ENCODE measurements at places on chromosomes 16 and 17.

DNA sequence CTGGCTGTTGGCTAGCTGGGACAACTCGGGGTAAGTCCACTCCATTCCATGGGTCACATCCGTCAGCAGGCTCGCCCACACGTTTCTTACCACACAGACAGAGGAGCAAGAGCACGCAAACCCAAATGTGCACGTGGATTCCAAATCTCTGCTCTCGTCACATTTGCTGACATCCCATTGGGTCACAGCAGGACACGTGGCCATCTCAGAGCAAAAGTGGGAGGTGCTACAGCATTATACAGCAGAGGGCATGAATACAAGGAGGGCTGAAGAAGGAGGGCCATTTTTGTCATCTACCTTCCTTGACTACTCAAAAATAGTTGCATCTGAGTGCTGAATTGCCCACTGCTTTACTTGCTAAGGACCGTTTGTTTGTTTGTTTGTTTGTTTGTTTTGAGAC lies 84.7 kb downstream of the RBBP6 start:
- DNase-seq, result no peak

GRCh38 chr16:70687102-70687511 lies 1.3 kb upstream of the MTSS2 start:
- DNase-seq, result no peak

GRCh38 chr16:58099956-58100300 lies 29.3 kb downstream of the CFAP20 start:
- no peak for DNase-seq

DNA sequence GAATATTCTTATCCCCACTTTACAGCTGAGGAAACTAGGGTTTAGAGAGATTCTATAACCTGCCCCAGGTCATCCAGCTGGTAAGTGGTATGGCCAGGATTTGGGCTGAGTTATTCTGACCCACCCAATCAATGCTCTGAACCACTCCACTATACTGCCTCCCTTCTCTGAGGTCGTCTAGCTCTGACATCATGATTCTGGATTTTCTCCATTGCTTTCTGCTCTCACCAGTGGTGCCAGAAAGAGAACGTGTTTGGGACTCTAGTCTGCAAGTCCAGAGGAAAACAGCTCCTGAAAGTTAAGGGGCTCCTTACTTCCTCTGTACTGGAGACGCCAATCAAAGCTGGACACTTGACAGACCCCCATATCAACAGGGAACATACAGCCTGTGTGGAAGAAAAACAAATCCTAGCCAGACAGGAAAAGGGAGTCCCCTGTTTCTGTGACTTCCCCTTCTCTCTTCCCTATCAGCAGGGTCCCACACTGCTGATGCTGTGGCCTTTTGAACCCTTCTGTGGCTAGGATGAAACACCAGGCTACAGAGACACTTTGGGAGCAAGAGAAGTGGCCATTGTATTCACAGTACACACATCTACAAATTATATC lies 6.0 kb upstream of the EZH1 start:
- DNase-seq, result no peak

- DNase-seq, result no peak
Measured at GRCh38 chr16:56841233-56841632, 23.8 kb upstream of the SLC12A3 start.

DNA sequence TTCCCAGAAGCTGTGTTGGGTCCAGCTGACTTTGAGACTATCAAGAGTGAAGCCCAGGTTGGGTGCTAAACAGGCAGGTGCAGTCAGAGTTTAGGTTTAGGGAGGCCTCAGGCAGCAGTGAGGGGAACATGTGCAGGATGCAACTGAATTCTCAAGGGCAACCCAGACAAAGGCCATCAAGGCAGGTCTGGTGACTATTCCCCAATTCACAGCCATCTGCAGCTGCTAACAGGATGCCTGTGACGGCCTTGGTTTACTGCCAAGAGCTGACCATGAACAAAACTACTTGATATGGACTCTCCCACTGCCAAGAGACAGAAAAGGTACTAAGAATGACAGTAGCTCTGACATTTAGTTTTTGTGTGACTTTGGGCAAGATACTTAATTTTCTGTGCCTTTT lies 45.2 kb upstream of the BCAR1 start:
- DNase-seq, result no peak

- no peak for DNase-seq
Measured at GRCh38 chr17:66248285-66248684, 19.1 kb upstream of the APOH start.

GRCh38 chr17:7574176-7574953 lies 5.1 kb upstream of the CD68 start:
- no peak for DNase-seq

- DNase-seq, result no peak
Measured at GRCh38 chr17:15981208-15981607, 18.3 kb downstream of the ZSWIM7 start.

DNA sequence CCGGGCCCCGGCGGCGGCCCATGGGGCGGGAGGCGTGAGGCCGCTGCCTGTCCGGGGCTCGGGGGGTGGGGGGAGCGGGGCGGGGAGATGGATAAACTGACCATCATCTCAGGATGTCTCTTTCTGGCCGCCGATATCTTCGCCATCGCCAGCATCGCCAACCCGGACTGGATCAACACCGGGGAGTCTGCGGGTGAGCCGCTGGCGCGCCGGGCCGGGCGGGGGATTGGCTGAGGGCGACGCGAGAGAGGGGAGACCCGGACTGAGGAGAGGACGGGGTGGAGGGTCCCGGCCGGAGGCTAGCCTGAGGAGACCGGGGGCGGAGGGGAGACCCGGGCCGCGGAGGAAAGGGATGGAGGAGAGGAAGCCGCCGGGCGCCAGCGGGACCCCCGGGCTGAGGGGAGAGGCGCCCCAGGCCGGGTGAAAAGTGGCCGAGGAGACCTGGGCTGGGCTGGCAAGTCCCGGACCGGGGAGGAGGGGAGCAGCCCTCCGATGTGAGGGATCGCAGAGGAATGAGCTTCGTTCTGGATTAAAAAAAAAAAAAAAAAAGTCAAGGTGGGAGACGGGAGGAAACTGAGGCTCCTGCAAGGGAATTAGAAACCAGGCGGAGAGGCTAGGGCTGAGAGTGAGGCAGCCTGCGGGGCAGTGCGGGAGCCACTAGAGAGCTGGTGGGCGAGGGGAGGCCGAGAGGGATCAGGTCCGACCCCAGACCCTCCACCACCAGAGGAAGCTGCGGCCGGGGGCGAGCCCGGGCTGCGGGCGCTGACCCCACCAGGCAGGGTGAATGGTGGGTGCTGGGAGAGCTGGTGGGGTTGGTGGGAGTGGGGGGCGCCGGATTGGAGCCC lies 526 bp downstream of the MOSMO start:
- DNase-seq, result no peak

DNA sequence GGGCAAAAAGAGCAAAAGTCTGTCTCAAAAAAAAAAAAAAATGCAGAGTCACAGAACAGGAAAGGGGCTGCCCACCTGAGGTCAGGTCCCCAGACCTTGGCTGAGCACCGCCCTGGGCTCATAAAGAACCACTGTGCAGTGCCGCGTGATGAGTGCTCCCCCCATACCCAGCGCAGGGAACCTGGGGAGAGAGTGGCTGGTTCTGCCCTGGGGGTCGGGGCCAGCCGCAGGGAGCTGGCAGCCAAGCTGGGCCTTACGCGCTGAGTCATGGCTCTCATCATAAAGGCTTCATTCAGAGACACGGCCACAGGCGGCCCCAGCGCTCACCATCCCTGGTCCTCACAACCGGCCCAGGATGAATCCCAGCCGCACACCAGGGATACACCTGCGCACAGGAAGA lies 80.7 kb downstream of the RAB11FIP4 start:
- DNase-seq, result no peak

GRCh38 chr16:10883004-10883403 lies 6.0 kb downstream of the CIITA start:
- no peak for DNase-seq

GRCh38 chr17:33109336-33110072 lies 117.9 kb downstream of the SPACA3 start:
- no peak for DNase-seq

- DNase-seq, result no peak
Measured at GRCh38 chr16:69111216-69111875, 5.9 kb downstream of the HAS3 start.

GRCh38 chr16:3328104-3328503 lies 22.8 kb downstream of the ZNF75A start:
- DNase-seq, result no peak

GRCh38 chr17:49955157-49955556 lies 13.8 kb upstream of the DLX4 start:
- no peak for DNase-seq

DNA sequence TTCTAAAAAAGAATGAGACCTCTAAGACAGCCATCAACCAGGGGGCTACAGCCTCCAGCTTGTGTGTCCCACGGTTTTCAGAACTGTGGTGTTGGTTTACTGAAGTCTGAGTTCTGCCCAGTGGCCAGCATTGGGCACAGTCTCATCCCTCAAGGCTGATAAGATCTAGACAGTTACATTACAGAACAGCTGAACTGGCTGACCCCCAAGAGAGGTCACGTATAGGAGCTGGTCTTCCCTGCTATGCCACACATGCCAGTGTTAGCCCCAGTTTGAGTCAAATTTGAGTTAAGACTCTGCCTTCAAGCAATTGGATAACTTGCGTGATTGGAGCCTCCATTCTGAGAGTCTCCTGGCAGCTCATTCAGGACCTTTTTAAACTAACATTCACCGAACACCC lies 14.8 kb upstream of the NUP93 start:
- DNase-seq, result no peak

GRCh38 chr16:78462288-78463208 lies 363.1 kb downstream of the WWOX start:
- no peak for DNase-seq

DNA sequence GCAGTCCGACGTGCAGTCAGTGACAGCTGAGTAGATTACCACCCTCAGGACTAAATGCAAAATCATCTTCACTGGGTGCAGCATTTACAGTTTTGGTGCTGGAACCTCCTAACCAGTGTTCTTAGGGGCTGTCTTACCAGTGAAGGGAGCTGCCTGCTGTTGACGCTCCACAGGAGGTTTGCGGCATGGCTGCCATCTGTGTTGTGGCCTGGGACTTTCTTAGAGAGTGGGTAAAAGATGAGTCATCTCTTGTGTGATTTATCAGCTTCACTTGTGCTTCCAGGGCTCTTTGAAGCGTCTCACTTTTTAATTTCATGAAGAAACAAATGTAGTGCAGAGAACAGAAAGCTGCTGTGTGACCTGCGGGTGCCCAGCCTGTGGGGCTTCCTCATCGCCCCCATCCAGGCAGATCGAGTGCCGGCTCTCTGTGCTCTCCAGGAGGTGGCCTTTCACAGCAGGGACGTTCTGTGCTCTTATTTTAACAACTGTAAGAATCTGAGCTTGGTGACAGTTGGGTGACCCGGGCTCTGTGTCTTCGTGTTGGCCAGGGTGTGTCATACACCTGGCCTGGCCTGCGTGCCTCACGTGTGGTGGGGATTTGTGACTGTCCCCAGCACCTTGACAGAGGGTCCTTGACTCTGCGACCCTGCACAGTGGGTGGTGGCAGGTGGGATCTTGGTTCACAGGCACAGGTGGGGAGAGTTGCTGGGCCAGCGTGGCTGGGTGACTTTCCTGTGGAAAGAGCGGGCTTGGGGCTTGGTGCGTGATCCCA lies 24.3 kb upstream of the ZNF750 start:
- DNase-seq, result peak; percentile 70

DNA sequence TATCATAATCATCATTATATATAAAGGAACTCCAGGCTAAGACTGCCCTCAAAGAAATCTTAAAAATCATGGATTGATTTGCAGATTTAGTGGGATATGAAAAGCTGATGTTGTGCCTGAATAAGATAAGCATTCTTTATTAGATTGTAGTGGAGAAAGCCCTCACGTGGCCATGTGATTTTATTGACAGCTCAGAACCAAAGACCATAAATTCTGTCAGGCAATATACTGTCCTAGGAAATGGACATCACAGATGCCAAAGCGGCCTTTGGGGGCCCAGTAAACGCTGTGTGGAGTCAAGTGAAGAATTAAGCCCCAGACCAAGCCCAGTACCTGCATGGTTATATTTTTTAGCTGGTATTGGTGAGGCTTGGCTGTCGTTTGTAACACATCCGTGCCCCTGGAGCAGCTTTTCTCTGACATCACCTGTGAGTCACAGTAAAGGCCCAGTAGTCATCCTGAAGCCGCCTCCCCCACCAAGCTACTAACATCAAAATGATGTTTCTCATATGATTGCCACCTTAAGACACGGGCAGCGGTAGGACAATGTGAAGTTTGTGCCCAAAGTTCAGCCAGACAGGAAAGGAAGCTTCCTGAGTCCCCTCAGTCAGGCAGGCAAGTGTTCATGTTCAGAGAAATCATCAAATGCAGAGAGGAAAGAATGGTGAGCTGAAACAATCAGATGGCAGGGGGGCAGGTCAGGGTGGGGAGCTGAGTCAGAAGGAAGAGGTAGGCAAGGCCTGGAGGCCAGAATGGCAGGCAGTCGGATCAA lies 209.4 kb downstream of the IRX3 start:
- DNase-seq, result no peak

DNA sequence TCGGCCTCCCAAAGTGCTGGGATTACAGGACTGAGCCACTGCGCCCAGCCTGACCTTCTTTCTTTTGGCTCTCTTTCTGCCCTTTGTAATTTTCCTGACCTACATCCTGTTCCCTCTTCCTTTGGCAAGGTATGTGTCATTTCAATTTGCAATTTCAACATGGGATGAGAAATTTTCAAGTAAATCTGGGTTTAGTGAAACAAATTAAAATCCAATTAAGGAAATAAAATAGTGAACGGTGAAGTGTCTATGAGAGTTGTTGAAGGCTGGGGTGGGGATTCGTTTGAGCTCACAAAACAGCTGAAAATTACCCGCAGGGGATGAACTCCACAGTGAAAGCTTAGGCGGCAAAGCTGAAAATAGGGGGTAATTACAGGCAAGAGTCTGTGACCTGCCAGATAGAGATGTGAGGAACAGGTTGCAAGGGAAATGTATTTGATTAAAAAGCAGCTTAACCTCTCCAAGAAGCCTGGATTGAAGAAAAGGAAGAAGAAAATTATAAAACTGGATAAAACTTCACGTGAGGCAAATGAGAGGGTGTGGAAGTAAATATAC lies 277.7 kb downstream of the UTP18 start:
- DNase-seq, result no peak

DNA sequence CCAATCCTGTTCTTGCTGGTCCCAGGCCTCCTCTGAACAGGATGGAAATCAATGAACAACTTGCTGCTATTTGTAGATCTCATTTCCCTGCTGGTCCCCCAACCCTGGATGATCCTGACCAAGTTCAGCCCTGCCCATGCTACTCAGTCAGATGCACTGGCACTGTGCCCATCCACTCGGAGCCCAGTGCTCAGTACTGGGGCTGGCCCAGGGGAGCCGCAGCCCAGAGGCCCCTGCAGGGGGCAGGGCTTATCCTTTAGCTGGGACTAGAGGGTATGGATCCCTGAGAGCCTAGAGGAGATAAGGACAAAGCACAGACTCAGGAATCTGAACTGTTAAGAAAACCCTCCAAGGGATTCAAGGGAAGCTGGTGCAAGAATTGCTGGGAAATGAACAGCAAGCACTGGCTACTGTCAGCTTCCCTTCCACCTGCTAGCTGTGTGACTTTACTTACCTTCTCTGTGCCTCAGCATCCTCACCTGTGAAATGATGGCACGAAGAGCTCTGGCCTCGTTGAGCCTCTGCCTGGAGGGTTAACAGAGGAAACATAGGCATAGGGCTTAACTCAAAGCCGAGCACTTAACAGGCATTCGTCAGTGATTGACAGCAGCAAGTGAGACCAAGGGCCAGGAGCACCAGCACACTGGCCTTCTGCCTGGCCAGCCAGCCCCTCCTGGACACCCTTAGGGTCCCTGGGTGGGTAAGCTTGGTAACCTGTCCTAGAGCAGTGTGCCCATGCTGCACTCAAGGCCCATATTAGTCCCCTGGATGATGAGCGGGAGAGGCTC lies 29.8 kb upstream of the C1QL1 start:
- no peak for DNase-seq
